ENCODE measurements at places on chromosomes 1 and 21. TPM values are rescaled to one million over a fixed set of nuclear protein-coding genes. Genes with fewer than 3 reads are reported as not detected.

GRCh38 chr21:31666445-31667010 is 7.0 kb downstream of the SOD1 start:
- no peak for DNase-seq

- no peak for DNase-seq
Measured at GRCh38 chr21:32206631-32207405, 72.0 kb downstream of the MIS18A start.

DNA sequence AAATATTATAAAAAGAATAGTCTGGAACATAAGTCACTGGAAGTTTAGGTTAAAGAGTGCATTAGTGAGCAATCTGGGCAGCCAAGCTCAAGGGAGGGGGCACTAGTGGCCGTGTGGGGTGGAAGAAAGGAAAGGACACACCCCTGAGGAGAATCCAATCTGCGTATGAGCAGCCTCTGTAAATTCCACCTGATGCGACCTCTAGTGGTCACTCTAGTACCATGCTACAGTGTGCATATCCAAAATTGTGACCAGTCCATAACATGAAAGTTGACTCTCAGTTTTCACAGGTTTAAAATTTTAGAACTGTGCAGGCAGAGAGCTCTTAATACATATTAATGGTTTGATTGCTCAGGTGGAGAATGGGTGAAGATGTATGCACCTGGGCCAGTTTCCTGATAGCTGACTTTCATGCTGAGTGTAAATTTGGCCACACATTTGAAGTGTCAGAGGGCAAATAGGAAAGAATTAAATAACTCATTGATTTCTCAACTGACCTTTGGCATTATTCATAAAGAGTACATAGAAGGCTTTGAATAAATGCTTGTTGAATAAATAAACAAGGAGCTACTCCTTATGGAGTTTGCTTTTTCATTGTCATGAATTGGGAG is 105.9 kb upstream of the C21orf91 start:
- DNase-seq = peak; percentile 40

Gene CAMSAP2
- 60.2 TPM for total RNA-seq

Gene DHRS3
- 6.4 TPM for total RNA-seq

Measured in foreskin keratinocyte (primary cell).